ENCODE measurements at places on chromosomes 12 and 14. TPM values are rescaled to one million over a fixed set of nuclear protein-coding genes. Genes with fewer than 3 reads are reported as not detected.

DNA sequence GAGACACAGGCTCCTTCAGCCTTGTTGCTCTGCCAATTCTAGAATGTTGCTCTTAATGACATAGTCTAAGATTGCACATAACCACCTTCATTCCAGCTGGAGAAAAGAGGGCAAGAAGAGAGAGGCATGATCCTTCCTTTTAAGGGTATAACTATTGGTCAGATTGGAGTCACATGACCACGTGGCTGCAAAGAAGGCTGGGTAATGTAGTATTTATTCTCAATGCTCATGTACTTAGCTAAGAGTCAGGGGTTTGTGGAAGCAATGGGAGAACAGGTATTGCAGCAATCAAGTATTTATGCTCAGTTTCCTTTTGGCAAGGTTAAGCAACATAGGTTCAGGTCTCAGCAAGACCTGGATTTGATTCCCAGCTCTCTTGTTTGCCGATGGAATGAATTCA, 298.8 kb upstream of the TBX3 start:
- no peak for DNase-seq

COX8C gene
- not detected for total RNA-seq

NGB gene
- not detected for total RNA-seq

RIMBP2 gene
- not detected for total RNA-seq

GRCh38 chr12:106051853-106052531, 86.8 kb downstream of the NUAK1 start:
- DNase-seq, result no peak

GRCh38 chr12:22014041-22014782, 31.8 kb upstream of the CMAS start:
- DNase-seq, result no peak

DNA sequence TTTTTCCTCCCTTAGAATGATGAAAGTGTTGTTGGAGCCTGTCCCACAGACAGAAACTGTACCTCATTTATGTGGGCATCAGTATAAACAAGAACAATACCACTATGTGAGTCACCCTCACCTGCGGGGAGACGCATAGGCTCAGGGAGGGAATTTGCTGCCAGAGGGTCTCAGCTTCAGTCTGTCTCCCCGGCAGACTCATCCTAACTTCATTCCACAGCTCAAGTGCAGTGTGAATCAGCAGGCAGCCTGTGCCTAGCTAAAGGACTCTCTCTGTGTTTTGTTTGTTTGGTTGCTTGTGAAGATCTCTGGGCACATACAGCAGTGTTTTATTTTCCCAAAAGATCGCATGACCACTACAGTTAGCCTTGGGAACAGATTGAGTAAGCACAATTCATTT, 98.9 kb downstream of the PRKCH start:
- DNase-seq, result peak; percentile 29

GRCh38 chr14:41385797-41386196, 220.9 kb upstream of the LRFN5 start:
- DNase-seq, result no peak

DNA sequence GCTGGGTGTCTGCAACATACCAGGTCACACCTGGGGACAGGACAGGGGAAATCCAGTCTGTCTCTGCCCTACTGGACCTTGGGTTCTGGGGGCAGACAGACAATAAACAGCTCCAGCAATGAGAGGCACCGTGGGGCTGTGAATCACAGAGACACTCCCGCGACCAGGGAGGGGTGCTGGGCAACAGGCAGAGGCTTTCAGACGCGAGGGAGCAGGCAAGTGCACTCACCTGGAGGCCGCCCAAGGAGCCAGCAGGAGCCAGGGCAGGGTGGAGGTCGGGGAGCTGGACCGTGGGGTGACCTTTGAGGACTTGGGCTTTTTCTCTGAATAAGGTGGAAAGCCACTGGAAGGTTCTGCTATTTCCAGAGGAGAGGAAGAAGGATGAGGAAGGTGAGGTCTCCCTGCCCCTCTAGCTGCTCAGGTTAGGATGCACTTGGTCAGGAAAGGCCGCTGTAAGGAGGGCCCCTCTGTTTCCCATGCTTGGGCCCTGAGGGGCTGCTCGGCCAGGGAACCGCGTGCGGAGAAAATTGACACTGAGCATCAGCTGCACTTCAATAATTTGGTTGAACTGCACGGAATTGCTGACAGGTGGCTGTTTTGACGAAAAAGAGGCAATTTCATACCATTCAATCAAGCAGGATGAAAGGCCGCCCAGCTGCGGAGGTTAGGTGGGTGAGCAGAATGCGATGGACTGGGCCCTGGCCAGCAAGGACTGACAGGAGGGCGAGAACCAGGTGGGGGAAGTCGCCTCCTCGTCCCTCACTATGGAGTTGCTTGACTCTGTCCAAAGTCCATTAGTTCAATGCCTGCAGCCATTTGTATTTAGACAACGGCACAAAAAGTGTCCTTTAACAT, 42.2 kb downstream of the JAG2 start:
- DNase-seq, result no peak

GRCh38 chr14:61577506-61577931, 117.8 kb upstream of the HIF1A start:
- no peak for DNase-seq

DNA sequence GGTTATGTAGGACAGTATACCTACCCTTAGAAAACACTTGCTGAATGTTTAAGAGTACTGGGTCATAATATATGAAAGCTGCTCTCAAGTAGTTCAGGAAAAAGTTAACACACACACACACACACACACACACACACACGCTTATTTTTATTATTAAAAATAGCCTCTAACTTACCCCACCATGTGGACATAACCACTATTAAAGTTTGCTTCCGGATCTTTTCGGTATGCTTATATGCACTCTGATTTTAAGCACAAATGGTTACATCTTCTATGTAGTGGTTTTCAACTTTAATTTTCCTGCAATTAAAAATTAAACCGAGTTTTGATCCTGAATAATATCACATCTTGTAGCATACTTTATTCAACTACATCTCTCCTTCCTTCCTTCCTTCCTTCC, 84.9 kb upstream of the TRAF3 start:
- DNase-seq, result no peak

JPH4 gene
- 1.2 TPM for total RNA-seq

RILPL1 gene
- total RNA-seq, result 5.4 TPM

DNA sequence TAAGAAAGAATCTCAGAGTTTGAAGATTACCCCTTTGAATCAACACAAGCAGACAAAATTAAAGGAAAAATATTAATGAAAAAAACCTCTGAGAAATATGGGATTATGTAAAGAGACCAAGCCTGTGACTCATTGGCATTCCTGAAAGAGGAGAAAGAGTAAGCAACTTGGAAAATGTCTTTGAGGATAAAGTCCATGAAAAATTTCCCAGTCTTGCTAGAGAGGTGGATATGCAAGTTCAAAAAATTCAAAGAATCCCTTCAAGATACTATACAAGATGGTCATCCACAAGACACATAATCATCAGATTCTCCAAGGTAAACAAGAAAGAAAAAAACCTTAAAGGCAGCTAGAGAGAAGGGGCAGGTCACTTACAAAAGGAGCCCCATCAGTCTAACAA, 13.3 kb downstream of the SLCO1B1 start:
- no peak for DNase-seq

KCNK10 gene
- 0.10 TPM for total RNA-seq

DNA sequence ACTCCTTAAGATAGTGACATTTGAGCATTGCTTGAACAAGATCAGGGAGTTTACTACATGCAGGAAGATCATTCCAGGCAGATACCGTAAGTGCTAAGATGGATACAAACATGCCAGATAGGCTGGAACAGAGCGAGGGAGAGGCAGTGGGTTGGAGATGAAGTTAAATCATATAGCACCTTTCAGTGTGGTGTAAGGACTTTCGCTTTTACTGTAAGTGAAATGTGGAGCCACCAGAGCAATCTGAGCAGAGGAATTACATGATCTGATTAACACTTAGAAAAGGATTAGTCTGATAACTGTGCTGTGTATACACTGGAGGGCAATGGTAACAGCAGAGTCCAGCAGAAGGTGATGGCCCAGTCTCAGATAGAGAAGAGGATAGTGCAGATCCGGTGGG, 163.0 kb upstream of the SSTR1 start:
- peak; percentile 1 for DNase-seq

DNA sequence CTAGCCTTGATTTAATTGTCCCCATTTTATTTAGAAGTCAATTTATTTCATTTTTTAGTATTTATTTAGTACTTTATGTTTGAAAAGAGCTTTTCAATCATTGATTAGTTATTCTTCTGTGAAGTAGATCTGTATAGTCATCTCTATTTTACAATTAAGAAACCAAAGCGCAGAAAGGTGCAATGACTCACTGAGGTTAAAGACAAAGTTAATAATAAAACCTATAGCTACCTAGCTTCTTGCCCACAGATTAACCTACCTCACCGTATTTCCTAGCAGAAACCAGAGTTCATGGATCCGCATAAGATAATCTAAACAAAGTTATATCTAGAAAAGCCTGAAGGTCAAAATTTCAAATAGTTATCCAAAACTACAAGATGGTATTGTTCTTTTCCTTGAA, 176.4 kb downstream of the GRIN2B start:
- no peak for DNase-seq

DNA sequence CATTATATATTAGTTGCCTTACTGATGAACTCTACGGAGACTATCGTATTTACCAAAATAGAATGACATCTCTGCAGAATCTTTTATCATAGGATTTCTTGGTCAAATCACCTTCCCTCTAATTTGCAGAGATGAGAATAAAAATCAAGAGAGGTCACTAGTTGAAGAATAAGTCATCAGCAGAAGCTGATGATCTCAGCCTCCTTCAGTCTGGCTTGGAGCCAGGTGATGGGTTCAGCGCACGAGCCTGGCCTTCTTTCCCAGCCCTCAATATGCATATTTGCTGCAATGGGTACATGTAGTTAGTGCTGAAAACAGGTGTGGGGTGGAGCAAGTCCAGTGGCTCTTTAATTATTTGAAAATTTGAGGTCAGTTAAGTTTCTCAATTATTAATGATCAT, 19.2 kb upstream of the EMP1 start:
- DNase-seq, result no peak

- DNase-seq, result peak; percentile 38
Measured at GRCh38 chr14:22039938-22040780, 366.5 kb upstream of the OR4E1 start.

- no peak for DNase-seq
Measured at GRCh38 chr12:109836916-109837315, 3.7 kb upstream of the TRPV4 start.

- DNase-seq, result no peak
Measured at GRCh38 chr12:52320784-52321400, at the start of gene KRT83. TSS of gene KRT83 (minus strand) at chr12:52321398. CDS start at chr12:52321335, 63 bp downstream.

DNA sequence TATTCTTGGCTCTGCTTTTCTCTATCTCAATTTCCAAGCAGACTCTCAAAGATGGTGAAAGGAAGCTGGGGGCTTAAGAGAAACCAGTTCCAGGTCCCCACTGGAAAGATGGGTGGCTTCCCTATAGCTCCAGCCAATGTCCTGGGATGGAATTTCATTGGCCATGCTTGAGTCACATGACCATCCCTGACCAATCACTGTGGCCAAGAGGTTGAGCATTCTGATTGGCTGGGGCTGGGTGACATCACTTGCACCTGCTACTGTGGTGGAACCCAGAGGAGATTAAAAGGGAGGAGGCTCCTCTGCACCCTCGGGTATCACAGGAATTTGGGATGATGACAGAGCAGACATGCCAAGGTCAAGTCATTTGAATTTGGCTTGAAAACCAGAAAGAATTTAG, 436.5 kb downstream of the TMEM132D start:
- no peak for DNase-seq

GRCh38 chr12:65022421-65022820, 98.7 kb downstream of the WIF1 start:
- no peak for DNase-seq

GRCh38 chr12:19630536-19630935, 191.2 kb downstream of the AEBP2 start:
- DNase-seq, result no peak

PRH2 gene
- not detected for total RNA-seq

GRCh38 chr12:55982319-55982936, 8.6 kb downstream of the RAB5B start:
- no peak for DNase-seq

FAM90A1 gene
- total RNA-seq, result 0.67 TPM

- no peak for DNase-seq
Measured at GRCh38 chr12:77767756-77768343, 62.8 kb upstream of the NAV3 start.

DNA sequence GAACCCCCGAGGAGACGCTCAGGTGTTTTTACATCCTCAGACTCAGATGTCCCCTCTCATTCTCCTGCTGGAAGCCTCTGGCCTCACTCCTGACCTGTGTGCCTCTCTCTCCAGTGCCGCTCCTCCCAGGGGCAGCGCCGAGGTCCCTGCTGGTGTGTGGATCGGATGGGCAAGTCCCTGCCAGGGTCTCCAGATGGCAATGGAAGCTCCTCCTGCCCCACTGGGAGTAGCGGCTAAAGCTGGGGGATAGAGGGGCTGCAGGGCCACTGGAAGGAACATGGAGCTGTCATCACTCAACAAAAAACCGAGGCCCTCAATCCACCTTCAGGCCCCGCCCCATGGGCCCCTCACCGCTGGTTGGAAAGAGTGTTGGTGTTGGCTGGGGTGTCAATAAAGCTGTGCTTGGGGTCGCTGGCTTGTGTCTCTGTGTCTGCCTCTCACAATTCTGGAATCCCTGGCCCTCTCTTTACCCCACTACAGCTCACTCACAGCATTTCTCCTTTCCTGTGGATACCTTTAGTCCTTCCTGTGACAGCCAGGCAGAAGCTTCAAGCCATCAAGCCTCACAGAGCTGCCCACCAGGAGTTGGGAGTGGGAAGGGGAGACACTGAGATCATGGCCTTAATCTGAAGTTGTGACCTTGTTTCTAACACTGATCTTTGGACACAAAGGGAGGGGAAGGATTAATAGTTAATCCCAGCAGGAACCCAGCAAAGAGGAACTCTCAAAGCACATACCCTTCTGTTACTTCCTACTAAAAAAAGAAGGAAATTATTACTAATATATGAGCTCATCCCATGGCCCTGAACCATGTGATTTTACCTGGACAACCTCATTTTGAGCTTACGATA, 1.1 kb upstream of the SOAT2 start:
- DNase-seq, result no peak

Data from activated T-cell treated with anti-CD3 and anti-CD28 coated beads, Interleukin-2, amount 50 U/mL, for 72 hours (primary cell).